ENCODE measurements at places on chromosomes 6 and 20. TPM values are rescaled to one million over a fixed set of nuclear protein-coding genes. Genes with fewer than 3 reads are reported as not detected.

- H3K27me3 ChIP-seq = no peaks in the 10 kb centered on the region
- no peak for DNase-seq
- H3K36me3 ChIP-seq = no peaks in the 10 kb centered on the region
- no peak overlapping the region for H3K4me3 ChIP-seq
- H3K4me1 ChIP-seq = no peaks in the 10 kb centered on the region
Observed at GRCh38 chr20:6295867-6296256, 173.0 kb upstream of the FERMT1 start.

GRCh38 chr6:2810092-2810671 is 31.5 kb downstream of the SERPINB1 start:
- DNase-seq = no peak
- H3K27ac ChIP-seq = no peak overlapping the region
- H3K4me3 ChIP-seq = no peak overlapping the region
- H3K4me1 ChIP-seq = peaks cover 18% of the 10 kb centered on the region

GRCh38 chr20:2919518-2920245 is 46.4 kb downstream of the PTPRA start:
- no peak overlapping the region for H3K27ac ChIP-seq
- DNase-seq = no peak
- H3K27me3 ChIP-seq = no peaks in the 10 kb centered on the region
- peaks cover 27% of the 10 kb centered on the region for H3K36me3 ChIP-seq
- H3K4me1 ChIP-seq = peaks cover 8% of the 10 kb centered on the region
- no peak overlapping the region for H3K4me3 ChIP-seq

DNA sequence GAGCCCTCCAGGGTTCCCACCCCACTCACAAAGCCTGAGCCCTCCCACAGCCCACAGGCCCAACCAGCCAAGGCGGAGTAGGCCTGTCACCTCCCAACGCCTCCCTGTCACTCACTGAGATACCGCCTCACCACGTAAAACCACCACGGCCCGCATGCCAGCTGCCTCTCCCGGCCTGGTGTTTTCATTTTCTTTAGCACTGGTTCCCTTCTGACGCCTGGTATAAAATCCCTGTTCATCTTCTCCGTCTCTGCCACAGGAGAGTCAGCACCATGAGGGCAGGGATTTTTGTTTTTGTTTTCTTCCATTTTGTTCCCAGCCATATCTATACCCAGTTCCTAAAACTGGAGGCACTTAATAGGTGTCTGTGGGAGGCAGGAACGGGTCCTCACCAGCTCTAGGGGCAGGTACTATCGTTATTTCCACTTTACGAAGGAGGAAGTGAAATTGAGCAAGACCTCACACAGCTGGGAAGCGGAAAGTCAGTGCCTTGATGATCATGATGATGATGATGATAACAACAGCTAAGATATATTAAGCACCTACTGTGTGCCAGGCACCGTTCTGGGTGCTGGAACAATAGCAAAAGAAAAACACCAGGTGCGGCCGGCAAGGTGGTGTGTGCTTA is 58.6 kb downstream of the SNAI1 start:
- peaks cover 6% of the 10 kb centered on the region for H3K27me3 ChIP-seq
- H3K4me3 ChIP-seq = no peak overlapping the region
- no peak overlapping the region for H3K27ac ChIP-seq
- DNase-seq = no peak
- peaks cover 3% of the 10 kb centered on the region for H3K4me1 ChIP-seq
- H3K36me3 ChIP-seq = no peaks in the 10 kb centered on the region

- peaks cover 51% of the 10 kb centered on the region for H3K27me3 ChIP-seq
- peak; percentile 34 for DNase-seq
- H3K36me3 ChIP-seq = no peaks in the 10 kb centered on the region
- H3K4me3 ChIP-seq = peak overlapping the region; percentile 71
Observed at GRCh38 chr6:136920671-136921380, 1.3 kb upstream of the SLC35D3 start.

GRCh38 chr20:44743080-44743701 is 2.5 kb upstream of the KCNK15 start:
- no peak for DNase-seq
- H3K27me3 ChIP-seq = peaks cover 35% of the 10 kb centered on the region
- H3K4me3 ChIP-seq = no peak overlapping the region
- peaks cover 8% of the 10 kb centered on the region for H3K4me1 ChIP-seq
- H3K36me3 ChIP-seq = peaks cover 5% of the 10 kb centered on the region
- H3K27ac ChIP-seq = no peak overlapping the region

DNA sequence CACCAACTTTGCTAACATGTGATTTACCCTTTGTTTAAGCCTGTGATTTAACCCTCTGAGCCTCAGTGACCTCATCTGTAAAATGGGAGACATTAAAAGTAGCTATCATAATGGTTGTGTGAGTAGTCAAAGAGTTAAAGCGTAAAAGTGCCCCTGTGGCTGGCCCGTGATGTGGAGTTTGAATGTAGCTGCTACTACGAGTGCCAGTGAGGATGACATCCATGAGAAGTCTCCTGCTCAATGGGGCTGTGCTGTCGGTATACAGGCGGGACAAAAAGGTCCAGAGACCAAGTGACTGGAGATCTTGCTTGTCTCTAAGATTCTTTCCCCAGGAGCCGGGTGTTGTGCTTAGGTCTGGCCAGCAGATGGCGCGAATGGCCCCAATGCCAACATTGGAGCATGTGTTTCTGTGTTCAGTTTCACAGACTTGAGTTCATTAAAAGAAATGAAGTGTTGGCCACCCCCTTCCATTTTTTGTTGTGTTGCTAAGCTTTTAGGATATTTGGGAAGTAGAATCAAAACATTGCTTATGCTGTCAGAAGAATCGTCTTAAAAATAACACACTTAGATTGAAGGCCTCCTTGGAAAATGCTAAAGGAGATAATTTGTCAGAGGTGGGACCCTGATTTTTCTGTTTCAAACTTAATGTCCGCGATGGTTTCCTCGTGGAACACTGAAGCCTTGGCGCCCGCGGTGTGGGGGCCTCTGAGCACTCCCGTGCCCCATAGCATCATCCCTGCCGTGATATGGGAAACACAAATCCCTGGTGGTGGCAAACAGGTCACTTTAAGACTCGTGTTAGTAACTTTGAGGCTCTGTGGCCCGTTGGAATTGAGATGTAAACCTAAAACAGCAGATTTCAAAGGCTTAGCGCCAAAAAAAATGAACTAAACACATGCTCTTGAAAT is 9.3 kb upstream of the RBM38 start:
- no peak overlapping the region for H3K4me3 ChIP-seq
- DNase-seq = peak; percentile 84
- no peak overlapping the region for H3K27ac ChIP-seq
- peaks cover 4% of the 10 kb centered on the region for H3K36me3 ChIP-seq
- H3K27me3 ChIP-seq = no peaks in the 10 kb centered on the region

DNA sequence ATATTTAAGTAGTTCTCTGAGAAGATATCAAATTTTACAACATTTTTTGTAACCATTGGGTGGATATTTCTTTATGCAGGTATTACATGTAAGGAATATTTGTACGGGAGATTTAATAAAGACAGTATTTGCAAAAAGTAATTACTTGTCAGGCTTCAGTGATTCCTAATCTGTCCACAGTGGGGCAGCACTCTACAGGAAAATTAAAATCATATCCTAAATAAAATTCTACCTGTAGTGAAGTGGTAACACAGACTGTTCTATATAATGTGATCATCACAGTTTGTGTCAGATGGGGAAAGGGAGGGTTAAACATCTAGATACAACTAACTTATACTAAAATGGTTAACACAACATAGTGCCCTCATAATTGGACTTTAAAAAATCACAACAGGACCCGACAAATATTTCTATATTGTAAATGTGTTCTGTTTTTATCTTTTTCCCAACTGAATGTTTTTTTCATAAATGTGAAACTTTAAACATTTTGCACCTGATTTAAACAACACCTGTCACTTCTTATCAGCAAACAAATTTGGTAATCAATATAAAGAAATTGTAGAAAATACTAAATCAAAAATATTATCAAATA is 145.6 kb upstream of the MANEA start:
- no peaks in the 10 kb centered on the region for H3K27me3 ChIP-seq
- no peak overlapping the region for H3K27ac ChIP-seq
- no peak for DNase-seq

DNA sequence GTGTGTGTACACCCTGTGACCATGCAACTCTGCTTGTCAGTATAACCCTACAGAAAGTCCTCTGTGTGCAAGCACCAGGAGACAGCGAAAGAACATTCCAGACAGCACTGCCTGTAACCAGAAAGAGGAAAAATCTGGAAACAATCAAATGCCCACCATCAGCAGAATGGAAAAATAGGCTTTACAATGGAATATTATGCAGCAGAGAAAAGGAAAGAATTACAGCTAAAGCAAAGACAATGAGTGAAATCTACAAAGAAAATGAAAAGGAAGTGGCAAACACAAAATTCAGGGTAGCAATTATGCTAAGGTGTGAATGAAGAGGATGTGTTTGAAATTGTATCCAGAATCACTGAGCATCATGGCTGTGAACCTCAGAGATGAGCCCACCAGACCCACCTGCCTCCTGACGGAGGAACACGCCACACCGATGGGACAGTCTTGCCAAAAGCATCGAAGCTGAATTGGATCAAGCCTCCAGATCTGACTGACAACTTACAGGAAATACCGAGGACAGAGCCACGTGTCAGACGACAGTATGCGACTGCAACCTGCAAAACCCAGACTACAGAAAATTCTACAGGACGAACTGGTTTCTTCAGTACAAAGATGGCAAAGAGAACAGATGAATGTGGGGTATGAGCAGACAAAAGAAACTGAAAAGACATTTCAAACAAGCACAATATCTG is 133.2 kb downstream of the NFATC2 start:
- no peaks in the 10 kb centered on the region for H3K27me3 ChIP-seq
- H3K36me3 ChIP-seq = peaks cover 63% of the 10 kb centered on the region
- peaks cover 45% of the 10 kb centered on the region for H3K4me1 ChIP-seq
- no peak overlapping the region for H3K4me3 ChIP-seq

DNA sequence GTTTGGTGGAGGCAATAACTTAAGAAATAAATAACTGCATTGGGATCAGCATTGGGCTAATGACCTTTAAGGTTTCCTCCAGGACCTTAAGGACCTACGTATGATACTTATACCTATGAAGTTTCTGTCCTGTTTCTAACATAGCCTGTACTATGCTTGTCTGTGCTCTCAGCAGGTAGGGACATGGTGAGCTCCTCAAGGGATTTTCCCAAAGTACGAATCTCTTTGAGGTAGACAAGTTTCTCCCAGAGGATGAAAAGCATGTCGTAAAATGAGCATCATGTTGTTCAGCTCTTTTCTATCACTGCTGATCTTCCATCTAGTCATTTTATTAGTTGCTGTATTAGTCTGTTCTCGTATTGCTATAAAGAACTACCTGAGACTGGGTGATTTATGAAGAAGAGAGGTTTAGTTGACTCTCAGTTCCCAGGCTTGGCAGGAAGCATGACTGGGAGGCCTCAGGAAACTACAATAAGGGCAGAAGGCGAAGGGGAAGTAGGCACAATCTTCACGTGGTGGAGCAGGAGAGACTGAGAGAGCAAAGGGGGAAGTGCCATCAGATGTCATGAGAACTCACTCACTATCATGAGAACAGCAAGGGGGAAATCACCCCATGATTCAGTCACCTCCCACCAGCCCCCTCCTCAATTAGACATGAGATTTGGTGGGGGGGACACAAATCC is 77.8 kb upstream of the TGM3 start:
- H3K36me3 ChIP-seq = peaks cover 5% of the 10 kb centered on the region
- H3K4me1 ChIP-seq = peaks cover 4% of the 10 kb centered on the region
- no peak for DNase-seq
- H3K27ac ChIP-seq = no peak overlapping the region
- no peak overlapping the region for H3K4me3 ChIP-seq
- H3K27me3 ChIP-seq = peaks cover 9% of the 10 kb centered on the region

GRCh38 chr6:186340-186965 is 105.8 kb upstream of the DUSP22 start:
- H3K36me3 ChIP-seq = no peaks in the 10 kb centered on the region
- H3K27ac ChIP-seq = no peak overlapping the region
- peaks cover 23% of the 10 kb centered on the region for H3K4me1 ChIP-seq

DNA sequence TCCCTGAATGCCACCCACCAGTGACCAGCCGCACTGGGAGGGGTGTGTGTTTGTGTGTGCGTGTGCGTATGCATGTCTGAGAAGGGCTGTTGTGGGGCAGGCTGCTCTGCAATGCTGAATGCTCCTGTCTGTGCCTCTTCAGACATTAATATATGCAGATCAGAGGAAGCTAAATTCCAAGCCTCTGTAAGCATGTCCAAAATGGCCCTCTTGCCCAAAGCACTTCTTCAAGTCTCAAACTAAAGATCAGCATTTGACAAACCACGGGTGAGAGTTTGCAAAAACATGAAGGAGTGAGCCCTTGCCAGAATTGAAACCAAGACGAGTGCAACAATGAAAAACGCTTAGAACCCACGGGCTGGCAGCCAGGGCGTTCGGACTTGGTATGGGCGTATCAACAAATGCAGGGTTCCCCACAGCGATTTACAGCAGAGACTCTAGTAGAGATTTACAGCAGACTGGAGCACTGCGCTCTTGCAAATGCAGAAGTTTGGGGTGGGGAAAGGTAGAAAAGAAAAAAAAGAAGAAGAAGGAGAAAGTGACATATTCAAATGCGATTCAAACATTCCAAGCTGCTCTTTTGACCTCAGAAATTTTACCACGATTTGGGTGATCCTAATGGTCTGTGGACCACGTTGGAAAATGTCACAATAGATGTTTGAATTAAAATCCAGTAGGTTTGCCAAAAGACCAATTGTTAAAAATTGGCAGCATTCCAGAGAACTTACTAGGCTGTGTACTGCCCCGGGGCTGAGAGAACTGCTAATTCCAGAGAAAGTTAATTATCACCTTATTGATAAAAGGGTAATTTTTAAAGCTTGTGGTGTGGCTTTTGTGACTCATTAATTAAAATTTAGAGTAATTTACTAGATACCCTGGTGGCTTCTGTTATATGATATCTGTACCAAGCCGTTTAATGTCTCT is 3.5 kb downstream of the SCML4 start:
- peak overlapping the region; percentile 92 for H3K27ac ChIP-seq
- no peaks in the 10 kb centered on the region for H3K27me3 ChIP-seq
- peak overlapping the region; percentile 81 for H3K4me3 ChIP-seq
- DNase-seq = peak; percentile 48

- DNase-seq = no peak
- H3K27ac ChIP-seq = no peak overlapping the region
- H3K4me1 ChIP-seq = no peaks in the 10 kb centered on the region
- H3K27me3 ChIP-seq = peaks cover 4% of the 10 kb centered on the region
- no peaks in the 10 kb centered on the region for H3K36me3 ChIP-seq
Observed at GRCh38 chr6:12200015-12200564, 90.1 kb upstream of the EDN1 start.

GRCh38 chr6:37684801-37685200 is 12.9 kb downstream of the MDGA1 start:
- no peak overlapping the region for H3K4me3 ChIP-seq
- no peaks in the 10 kb centered on the region for H3K4me1 ChIP-seq
- no peak overlapping the region for H3K27ac ChIP-seq

- no peaks in the 10 kb centered on the region for H3K27me3 ChIP-seq
- H3K4me1 ChIP-seq = peaks cover 60% of the 10 kb centered on the region
- H3K27ac ChIP-seq = peak overlapping the region; percentile 35
- no peak for DNase-seq
- no peak overlapping the region for H3K4me3 ChIP-seq
Observed at GRCh38 chr6:137973201-137973600, 106.1 kb downstream of the TNFAIP3 start.

BMP7 gene
- total RNA-seq = not detected

IMPG1 gene
- not detected for total RNA-seq

All from activated naive CD8-positive, alpha-beta T cell treated with anti-CD3 and anti-CD28 coated beads, Interleukin-2, amount 10 ng/mL, durations not matched to agents 7 days and 5 days (primary cell).